ENCODE measurements at places on chromosomes 2 and 18.

- no peak for DNase-seq
These were observed 169.3 kb upstream of the NXPH2 start for GRCh38 chr2:138949517-138949916.

DNA sequence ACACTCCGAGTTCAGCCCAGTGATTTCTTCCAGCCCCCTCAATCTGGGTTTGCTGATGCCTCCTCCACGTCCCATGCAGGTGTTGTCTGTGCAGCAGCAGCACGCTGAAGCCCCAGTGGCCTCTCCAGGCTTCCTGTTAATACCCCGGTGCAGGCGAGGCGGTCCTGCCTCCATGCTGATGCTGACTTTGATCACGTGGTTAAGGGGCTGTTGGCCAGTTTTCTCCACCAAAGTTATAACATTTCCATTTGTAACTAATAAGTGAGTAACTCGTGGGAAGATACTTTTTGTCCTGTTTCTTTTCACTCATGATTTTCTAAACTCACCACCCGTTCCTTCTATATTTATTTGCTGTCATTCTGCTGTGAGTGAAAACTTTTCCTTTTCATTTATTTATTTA, 42.5 kb upstream of the TMEM18 start:
- no peak for DNase-seq

GRCh38 chr2:111946294-111947114, 48.1 kb downstream of the MERTK start:
- DNase-seq, result no peak

GRCh38 chr18:1544016-1544415, 639.3 kb downstream of the ADCYAP1 start:
- no peak for DNase-seq

DNA sequence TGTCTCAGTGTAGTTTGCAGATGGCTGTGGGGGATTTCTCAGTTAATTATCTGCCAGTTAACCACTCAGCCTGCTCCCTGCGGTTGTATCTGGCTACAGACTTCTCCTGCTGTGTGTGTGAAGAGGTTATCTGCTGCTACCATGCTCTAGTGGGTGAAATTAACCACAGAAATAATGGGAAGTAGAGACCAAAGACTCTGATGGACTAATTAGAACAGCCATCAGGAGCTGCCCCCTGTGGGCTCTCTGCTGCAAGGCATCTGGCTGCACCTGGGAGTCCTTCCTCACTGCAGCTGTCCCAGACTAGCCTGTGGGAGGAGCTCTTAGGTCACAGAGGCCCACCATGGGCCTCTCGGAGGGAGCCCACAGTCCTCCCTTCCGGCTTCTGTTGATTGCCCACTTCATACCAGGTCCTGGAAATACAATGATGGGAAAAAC, 66.6 kb downstream of the CTIF start:
- no peak for DNase-seq

DNA sequence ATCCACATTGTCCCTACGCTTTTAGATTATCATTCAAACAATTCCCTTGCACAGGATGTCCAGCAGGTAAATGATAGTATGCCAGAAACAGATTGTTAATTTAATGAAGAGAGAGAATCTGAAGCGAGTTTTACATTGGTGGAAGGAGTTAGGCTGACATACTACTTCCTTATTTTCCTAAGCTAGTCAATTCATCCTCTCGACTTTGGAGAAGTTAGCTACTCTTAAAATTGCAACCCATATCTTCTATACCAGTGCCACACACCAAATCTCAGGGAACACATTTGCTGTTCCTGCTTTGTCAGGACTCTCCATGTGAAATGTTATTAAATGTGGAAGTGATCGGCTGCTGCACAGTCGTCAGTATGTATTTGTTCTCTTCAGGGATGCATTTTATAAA, 249.2 kb downstream of the NAPG start:
- no peak for DNase-seq

- no peak for DNase-seq
These were observed 522.8 kb upstream of the RAB6C start for GRCh38 chr2:129456691-129457090.

DNA sequence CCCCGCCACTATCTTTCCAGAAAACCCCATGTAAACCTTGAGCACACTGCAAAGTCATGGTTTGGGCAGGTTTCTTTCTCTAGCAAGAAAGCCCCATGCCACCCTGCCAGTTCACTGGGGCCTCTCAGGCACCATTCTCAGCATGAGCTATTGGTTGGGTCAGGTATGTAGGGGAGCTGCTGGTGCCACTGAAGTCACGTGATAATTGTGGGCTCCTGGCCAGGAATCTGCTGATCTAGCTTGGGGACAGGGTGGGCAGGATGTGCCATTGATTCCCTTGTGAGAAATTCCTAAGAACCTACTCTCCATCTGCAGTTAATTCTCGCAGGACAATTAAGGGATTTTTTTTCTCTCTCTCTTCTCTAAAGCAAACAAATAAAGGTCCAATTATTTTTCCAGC, 26.5 kb upstream of the HNMT start:
- DNase-seq, result no peak

DNA sequence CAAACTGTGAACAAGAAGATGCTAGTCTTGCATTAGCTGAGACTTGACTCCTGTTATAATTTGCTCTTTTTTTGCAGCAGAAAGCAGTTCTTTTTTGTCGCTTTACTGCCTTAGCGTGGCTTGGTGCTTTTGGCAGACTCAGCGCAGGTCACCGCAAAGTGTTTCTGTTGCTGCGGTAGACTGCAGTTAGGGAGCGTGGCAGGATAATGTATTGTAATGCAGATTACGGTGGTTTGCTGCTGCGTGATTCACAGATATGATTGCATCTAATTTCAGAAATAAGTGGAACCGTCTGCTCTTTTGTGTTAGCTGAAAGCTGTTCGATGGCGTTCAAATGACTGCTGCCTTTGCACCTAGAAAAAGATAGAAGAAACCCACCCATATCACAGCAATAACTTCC, 131.6 kb upstream of the SATB2 start:
- DNase-seq, result no peak

DNA sequence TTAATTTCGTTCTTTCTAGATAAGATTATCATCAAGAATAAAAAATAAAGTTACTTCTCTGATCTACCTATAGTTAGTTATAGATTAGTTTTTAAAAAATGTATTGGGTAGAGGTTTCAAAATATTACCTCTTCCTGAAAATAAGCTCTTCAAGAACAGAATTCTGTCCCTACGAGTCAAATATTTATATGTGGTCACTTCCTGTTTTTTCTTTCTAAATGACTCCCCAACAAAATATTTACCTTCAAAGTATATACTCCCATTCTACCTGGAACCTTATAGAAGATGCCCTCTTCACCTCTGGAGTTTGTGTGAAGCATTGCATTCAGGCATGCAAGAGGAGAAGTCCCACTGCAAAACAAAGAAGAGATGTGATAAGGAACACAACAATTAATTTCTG, 72.3 kb downstream of the ASXL2 start:
- no peak for DNase-seq

DNA sequence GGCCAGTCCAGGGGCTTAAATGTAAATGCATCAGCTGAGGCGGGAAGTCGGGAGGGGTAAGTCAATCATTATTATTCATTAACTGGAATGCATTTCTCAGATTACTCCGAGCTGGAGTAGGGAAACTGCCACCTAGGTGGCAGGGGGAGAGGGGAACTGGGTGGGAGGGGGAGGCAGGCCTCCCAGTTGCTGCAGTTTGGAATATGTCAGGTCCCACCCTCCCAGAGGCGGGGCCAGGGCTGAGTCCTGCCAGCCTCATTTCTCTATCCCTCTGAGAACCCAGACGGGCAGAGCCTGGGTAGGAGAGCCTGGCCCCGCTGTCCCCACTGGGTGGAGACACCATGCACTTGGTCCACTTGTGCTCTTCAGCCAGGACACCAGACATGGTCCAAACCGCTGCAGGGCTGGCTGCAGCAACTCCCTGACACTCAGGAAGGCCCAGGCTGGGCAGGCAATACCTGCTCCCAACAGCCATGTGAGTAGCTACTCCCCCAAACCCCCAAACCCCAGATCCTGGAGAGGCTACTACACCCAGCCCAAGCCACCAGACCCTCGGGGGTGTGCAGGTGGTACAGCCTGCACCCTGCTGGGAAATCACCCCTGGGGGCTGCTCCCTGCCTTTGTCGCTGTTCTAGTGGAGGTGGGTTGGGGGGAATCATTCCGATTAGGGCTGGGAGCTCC, at the start of gene GPBAR1:
GPBAR1 (plus strand) TSS at position 274 of the 681 bp plus-strand sequence. CDS start 1,710 bp downstream, outside the sequence.
- DNase-seq, result no peak

GRCh38 chr2:239193401-239193811, 207.4 kb downstream of the HDAC4 start:
- no peak for DNase-seq

DNA sequence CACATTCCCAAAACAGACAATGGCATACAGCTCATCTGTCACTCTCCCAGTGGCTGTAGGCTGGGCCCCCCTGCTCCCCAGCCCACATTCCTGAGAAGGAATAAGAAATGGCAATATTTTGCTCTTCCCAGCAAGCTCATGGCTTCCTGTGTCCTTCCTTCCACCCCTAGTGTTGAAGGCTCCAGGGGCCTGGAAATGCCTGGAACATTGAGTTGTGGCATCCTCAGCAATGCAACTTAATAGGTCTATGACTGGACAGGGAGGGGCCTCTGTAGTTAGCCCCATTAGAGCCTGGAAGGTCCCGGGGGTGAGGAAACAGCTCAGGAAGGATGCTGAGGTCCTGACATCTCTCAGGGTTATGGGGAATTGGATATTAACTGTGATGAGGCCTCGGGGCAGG, 3.3 kb downstream of the KIF3C start:
- DNase-seq, result no peak

GRCh38 chr2:19580264-19580663, 221.8 kb upstream of the OSR1 start:
- no peak for DNase-seq

- DNase-seq, result no peak
These were observed 35.4 kb upstream of the DARS1 start for GRCh38 chr2:136020831-136021230.

DNA sequence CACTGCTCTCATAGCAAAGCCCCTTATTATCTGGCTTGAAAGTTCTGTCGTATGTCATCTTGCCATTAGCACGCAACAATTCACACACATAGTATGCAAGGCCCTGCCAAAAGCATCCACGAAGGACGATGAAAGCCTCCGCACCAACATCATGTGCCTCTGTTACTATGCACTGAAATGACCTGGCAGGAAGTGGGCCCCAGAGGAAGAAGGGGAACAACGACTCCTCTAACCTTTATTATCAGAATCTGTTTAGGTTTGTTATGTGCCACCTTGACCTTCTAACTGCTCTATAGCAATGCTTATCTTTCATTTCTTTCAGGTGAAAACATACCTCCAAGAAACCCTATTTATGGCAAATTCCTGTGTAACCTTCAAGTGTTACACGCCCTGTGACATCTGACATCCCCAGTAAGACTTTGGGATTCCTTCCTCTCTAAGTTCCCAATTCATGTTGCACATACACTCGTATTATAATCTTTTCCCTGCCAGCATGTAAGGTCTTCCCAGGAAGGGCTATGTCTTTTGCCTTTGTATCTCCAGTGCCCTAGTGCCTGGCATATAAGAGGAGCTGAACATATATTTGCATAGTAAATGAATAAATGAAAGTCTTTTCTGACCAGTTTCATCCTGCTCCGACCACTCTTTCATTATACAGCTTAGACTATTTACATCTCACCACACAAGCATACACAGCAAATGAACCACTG, 7.0 kb upstream of the NDUFV2 start:
- DNase-seq, result peak; percentile 34

DNA sequence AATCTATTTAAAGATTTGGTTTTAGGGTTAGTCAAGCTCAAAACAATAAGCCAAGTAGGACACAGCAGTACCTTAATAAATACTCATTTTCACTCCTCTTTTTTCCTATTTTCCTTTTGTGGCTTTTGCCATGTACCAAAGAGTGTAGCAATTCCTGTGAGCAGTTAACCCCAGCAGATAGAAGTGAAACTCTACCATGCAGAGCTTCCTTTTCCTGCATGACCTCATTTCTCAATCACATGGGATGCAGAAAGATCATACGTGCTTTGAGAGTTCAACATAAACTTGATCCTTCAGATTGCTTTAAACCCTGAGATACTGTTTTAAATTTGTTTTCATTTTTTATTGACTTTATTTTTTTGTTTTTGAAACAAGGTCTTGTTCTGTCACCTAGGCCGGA, 99.1 kb upstream of the ARHGAP15 start:
- DNase-seq, result no peak

GRCh38 chr2:235541838-235542549, 48.2 kb downstream of the AGAP1 start:
- no peak for DNase-seq

DNA sequence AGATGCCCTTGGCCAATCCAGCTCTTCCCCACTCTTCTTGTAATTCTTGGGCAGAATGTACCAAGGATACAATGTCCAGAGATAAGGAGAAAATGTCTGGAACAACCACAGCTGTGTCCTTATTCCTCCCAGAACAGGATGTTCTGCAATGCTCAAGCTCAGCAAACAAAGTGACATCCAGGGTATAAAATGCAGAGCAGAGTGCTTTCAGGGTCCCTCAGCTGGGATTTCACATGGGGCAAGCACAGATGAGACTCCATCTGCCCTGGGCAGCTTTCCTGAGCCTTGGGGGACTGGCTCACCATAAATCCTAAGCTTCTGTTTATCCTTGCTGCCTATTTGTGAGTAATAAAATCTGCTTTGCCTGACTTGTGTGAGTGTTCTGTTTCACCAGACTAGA, 127.4 kb downstream of the VAPA start:
- DNase-seq, result no peak

DNA sequence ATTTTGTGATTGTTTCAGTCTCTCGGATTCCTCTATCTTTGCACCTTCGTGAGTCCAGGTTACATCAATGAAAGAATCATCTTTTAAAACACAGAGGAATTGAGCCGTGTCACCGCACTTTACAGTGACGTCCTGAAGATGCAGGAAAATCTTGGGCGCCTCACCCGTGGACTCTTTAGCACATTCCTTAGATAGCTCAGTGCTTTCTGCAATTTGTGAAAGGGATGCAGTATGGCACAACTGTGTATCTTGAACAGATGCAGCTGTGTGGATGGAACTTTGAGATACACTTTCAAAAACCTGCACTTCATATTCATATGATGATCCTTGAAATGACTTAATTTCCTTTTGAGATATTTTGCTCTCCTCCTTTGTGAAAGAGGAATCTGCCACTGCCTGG, 50.9 kb downstream of the TTN start:
- DNase-seq, result no peak

DNA sequence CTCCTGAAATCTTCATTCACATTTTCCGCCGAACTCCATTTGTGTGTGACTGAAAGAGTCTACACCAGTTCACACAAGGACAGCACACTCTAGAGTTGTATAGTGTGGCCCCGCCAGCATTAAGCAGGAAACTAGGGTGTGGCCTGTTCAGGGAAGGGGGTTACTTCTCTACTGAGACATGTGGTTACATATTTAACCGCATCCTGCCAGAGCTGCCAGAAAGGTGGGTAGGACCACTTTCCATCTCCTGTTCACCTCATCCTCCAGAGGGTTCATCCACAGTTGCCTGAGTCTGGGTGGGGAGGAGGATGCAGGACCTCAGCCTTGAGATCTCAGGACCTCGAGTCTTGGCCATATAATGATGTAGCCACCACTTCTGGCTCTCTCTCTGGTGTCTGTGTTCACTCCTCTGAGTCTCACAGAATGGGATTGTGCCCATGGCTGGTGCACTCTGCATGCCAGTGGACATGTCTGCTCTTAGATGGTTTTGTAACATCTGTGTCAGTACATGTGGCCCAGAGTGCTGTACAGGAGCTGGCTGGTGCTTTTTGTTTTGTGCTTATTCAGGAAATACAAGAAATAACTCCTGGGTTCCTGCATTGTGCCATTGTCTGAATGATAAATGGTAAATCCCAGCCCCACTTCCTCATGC, 7.7 kb upstream of the SP140L start:
- peak; percentile 55 for DNase-seq

- DNase-seq, result no peak
These were observed 260.2 kb downstream of the NBAS start for GRCh38 chr2:15300624-15301573.

- no peak for DNase-seq
These were observed 133.7 kb downstream of the ATL2 start for GRCh38 chr2:38243186-38243880.

Data from T follicular helper cell (primary cell).